ENCODE measurements at places on chromosomes 2 and 18.

- DNase-seq: no peak
Observed at GRCh38 chr18:50287028-50287440, 458 bp downstream of the CXXC1 start.

DNA sequence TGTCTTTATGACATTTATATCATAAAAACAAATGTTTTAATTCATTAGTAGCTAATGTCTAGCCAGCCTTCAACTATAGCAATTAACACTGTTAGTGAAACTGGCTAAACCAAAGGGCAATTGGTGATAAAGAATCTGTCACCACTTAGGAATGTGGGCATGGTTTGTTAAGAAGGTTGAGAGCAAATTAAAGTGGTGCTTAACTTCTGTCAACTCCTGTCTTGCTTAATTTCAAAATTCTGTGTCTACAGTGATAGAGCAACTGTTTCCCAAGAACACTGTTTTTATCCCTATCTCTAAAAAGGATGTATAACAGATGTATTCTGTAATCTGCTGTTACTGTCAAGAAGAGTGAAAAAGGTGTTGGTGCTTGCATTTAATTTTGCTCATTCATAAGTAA lies 36.5 kb downstream of the CFAP36 start:
- no peak for DNase-seq

DNA sequence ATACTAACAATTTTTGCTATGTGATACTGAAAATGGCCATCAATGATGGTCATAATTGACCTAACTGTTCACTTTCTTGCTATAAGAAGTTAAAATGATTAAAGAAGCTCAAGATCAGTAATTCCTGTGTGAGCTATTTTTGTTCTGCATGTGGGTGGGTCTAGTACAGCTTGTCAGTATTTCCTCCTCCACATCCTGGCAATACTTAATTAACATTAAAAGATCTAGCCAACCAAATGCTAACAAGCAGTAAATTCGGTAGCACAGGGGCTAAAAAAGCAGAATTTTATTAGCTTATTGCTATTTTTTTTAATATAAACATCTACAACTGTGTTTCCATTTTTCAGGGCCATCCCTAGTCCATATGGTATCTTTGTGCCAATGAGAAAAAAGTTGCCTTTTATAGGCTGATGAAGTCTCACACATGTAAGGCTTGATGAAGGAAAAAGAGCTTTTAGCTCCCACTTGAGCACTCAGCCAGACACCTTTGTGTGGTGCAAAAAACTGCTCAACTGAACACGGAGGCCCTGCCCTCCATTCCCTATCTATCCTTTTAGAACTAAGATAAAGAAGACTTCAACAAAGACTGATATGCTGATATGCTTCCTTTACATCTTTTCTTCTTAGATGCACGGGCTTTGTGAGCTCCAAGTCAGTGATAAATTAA lies 4.9 kb upstream of the PNO1 start:
- no peak for DNase-seq

DNA sequence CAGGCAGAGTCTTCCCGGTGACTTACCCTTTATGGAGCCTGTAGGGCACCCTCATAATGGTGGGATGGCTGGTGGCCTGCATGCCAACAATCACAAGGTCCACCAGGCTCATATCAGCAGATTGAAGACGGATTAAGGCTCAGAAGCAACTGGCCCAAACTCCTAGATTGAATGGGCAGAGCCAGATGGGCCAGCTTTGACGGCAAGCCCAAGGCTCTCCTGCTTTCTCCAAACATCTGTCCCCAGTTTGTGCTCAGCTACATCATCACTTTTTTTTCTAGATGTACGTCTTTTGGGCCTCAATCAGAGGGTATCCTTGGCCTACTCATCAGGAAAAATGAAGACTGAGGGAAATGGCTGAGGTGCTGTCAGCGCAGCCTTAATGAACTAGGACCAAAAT lies 114.6 kb downstream of the VIT start:
- DNase-seq: no peak

- DNase-seq: no peak
Observed at GRCh38 chr2:149473068-149473467, 114.5 kb downstream of the MMADHC start.

- DNase-seq: no peak
Observed at GRCh38 chr2:237791977-237792727, 6.4 kb upstream of the RBM44 start.

- DNase-seq: peak; percentile 68
Observed at GRCh38 chr2:98479959-98480524, 35.4 kb downstream of the INPP4A start.

DNA sequence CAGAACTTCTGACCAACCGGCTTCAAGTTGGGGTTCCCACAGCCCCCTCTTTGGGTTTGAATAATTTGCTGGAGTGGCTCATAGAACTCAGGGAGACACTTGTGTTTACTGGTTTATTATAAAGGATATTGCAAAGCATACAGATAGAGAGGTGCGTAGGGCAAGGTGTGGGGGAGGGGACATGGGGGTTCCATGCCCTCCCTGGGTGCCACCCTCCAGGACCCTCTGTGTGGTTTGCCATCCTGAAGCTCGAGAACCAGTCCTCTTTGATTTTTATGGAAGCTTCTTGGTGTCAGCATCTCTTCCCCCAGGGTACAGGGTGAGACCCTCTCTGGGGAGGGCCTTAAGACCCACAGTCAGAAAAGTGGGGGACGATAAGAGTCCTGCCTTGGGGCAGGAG lies 38.8 kb downstream of the ITGB1BP1 start:
- DNase-seq: no peak

DNA sequence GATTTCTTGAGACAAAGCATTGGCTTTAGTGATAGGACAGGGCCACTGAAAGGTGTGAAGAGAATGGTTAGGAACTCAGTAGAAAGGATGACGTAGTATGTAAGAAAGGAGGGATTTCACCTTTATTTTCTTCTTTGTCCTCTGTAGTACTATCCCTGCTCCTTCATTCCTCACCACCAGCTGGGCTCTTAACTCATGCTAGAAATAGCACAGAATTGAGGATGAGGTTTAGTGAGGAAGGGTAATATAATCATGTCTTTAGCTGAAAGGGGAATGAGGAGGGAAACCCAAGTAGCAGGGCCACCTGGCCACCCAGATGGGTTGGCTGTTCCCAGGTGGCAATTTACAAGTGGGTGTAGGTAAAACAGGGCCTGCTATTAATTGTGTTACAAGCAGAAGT lies 15.2 kb downstream of the ACVR2A start:
- no peak for DNase-seq
